Cardiac septum (tissue), 1 donor: ENCODE measurements at places on chromosomes 3 and 15. TPM values are rescaled to one million over a fixed set of nuclear protein-coding genes. Genes with fewer than 3 reads are reported as not detected.

DNA sequence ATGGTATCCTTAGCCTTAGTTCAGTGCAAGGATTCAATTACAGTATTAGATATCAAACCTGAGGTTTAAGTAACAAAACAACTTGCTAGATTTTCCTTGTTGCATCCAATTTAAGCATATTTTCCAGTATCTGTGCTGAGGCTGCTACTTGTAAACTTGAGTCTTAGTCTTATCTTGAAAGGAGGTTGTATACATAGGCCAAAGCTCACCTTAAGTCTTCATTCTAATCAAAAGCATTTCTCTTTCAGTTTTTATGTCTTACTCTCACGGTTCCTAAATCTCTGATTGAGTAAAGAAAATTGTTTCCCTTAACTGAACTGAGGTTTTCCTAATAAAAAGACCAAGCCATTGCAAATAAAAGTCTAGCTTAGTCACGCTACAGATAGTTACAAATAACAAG is 52.6 kb downstream of the U2SURP start:
- no peak for DNase-seq

- DNase-seq: no peak
Observed at GRCh38 chr15:82181371-82181770, 81.2 kb downstream of the EFL1 start.

DNA sequence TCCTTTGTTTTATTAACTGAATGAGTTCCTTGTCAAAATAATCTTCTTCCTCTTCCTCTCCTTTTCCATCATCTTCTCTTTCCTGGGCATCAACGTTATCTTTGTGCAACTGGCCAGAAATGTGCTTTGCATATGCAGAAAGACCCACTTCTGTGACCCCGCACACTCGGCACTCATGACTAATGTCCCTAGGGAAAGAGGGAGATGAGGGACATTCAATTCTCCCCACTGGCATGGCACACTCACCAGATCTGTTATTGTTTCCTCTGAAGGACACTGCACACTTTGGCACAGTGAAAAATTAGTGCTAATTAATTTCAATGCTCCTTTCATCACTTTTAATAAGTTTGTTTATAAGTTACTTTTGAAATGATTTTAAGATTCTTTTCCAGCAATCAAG is 34.0 kb downstream of the ZNF106 start:
- no peak for DNase-seq

- no peak for DNase-seq
Observed at GRCh38 chr3:48082580-48083184, 66.5 kb upstream of the MAP4 start.

DNA sequence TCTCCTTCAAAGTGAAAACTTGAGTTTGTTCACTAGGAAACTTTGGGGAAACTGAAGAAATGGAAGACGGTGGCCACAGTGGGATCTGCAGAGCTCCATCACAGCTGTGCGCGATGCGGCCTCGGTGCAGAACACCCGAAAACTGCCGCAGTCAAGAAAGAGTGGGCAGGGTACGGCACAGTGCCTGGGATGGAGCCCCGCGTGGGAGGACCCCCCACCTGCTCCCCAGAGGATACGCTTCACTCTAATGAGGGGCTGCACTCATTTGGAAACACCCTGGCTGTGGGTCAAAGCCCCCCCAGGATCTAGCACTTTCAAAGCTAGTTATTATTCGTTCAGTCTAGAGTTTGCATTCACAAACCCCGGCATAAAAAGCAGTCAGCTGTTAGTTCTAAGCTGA is 9.5 kb downstream of the ADAMTS17 start:
- no peak for DNase-seq

- DNase-seq: peak; percentile 9
Observed at GRCh38 chr3:57948781-57949242, 59.4 kb upstream of the FLNB start.

The SOX14 gene
- not detected for total RNA-seq

DNA sequence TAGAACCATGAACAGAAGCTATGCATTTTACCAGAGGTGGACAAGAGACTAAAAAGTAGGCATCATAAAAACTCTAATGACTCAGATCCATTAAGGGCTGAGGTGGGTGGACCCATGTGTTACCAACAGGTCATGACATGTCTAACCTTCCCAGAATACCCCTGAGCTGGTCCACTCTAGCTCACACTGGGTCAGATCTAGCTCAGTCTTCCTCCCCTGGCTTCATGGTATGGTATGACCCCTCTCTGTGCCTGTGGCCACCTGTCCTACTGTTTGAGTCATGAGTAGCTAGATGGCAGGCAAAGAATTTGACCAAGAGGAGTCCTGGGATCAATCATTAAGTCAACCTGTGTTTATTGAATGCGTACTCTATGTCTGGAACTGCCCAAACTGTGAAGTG is 340.4 kb downstream of the EPHB1 start:
- peak; percentile 36 for DNase-seq
